NCI-H146 (cell line): ENCODE measurements at places on chromosomes 7 and 10.

DNA sequence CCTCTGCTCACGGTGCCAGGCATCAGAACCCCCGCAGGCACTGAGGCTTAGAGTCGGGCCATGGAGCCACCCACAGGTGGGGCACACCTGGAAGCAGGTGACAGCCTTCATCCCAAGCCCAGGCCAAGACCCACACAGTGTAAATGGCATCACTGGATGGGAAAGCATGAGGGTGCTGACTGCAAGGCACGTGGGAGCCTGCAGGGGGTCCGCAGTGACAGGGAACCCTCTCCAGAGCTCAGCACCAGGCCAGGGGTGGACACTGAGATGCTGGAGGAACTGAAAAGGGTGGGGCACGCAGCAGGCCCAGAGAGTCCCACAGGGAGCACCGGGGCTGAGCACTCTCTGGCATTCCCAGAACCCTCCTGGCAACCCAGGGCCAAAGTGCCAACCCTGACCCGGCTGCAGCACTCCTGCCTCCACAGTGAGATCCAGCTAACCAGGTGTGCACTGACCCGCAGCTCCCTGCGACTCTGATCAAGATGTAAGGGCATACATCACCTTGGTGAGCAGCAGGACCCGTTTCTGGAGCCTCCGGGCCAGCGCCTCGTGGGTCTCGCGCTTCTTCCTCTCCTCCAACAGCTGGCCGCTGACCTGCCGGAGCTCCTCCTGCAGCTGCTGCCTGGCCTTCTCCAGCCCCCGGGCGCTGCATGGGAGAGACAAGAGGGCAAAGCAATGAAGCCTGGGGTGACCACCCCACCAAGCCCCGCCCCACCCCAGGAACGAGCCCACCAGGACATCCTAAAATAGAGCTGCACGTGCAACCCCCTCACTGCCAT lies 163.9 kb downstream of the MAD1L1 start:
- no peak for DNase-seq

- peak; percentile 25 for DNase-seq
Observed at GRCh38 chr7:54541669-54542625, at the start of gene VSTM2A. Gene VSTM2A, plus strand, starts transcription at chr7:54542375. Its CDS starts 356 bp downstream, at chr7:54542731.

DNA sequence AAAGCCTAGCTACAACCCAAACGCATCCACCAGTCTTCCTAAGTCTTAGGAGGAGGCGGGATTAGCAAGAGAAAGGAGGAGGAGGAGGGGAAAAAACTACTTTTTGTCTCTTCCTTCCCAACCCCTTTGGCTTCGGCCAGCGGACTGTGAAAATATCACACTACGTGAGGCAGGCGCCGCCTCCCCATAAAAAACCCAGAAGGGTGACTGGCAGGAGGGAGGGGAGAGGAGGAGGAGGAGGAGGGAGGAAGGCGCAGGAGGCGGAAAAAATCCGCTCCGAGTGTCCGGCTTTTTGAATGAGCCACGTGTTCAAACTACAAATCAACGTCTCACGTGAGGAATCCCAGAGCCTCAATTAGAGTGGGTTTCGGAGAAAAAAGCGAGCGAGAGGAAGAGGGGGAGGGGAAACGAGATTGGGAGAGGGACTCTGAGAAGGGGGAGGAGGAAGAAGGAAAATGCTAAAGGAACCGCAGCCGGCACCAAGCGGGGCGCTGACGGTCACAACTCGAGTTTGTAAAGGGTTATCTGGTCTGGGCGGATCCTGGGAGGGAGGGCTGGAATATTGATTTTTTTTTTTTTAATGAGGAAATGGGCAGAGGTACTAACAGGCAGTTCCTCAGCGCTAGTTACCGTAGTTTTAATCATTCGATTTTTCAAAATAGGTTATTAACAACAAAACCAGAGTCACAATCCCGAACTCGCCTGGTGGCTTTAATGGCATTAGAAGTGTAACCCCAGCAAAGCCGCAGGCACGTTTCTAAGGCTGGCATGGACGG lies at the start of gene IGF2BP3:
Gene IGF2BP3 (minus strand): TSS at position 162 of the 776 bp plus-strand sequence. CDS start 381 bp downstream, outside the sequence.
- DNase-seq = peak; percentile 97

DNA sequence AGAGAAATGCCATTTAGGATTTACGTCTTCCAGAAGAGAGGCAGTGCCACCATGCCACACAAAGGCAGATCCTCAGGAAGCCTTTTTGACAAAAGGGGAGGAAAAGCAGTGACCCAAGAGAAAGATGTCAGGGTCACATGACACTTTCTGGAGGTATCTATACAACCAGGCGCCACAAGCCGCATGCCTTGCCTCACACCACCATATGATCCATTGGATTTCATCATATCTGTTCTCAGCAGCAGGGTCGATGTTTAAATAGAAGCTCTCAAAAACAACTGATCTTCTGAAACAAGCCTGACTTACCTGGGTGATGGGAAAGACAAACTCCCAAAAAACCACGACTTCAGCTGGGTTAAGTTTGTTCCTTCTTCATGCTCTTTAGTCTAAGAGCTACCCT lies 52.5 kb upstream of the UNC5B start:
- DNase-seq = no peak

DNA sequence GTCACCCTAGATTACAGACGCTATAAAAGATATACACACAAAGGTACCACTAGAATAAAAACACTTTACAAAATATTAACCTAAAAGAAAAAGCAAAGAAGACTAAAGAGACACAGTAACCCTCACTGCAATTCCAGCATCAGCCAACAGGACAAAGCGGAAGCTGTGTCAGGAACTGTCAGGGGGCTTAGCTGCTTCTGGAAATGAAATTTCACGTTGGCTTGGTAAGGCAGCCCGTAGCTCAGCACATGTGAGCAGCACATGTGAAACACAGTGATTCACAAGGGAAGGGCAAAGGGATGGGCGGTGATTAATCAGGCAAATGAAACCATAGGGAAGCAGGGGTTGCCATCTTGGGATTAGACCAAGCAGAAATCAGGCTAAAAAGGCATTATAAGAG lies 195.4 kb downstream of the MGMT start:
- no peak for DNase-seq

GRCh38 chr7:151397026-151397425 lies 12.8 kb downstream of the WDR86 start:
- DNase-seq = no peak

GRCh38 chr7:1867370-1868260 lies 197.5 kb downstream of the ELFN1 start:
- DNase-seq = no peak

DNA sequence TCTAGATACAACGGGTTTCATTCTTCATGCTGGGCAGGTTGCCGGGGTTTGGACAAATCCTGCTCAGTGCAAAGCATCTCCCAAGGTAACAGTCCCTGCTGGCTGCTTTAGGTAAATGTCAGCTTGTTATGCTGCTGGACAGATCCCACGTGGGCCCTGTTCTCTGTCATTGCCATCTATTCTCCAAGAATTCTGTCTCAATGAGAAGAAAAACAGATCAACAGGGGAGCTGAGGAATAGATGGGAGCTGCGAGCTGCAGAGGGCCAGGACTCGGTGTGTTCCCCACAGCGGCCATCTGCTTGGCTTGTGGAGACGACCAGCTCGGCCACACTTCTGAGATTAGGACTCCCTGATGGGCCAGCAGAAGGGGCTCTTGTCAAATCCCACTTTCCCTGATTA lies 235.2 kb downstream of the DPP6 start:
- DNase-seq = no peak

DNA sequence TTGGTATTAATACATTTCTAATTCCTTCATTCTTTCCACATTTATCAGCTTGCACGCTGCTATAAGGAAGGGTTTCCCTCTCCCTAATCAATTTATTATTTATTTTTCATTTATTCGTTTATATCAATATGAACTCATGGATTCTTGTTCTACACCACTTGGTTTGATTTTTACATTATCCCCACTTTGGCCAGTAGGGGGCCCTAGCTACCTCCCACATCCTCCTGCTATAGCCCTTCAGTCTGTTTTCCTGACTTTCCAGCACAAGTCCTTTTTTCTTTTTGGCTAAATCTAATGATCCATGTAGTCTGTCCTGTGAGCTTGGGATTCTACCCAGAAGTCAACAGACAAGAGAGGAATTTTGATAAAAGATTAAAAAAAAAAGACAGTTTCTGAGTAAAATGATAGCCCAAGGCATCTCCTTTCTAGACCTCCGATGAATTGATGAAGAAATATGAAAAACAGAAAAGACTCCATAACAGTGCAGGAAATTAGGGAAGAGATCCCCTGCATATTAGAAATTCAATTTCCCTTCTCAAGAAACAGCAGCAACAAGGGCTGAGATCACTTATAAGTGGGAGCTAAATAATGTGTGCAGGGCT lies 47.7 kb downstream of the LYZL2 start:
- DNase-seq = no peak
